NCI-H1694 treated with DMSO at 0.1 percent for 48 hours (cell line): ENCODE measurements at places on chromosomes 2 and 18.

DNA sequence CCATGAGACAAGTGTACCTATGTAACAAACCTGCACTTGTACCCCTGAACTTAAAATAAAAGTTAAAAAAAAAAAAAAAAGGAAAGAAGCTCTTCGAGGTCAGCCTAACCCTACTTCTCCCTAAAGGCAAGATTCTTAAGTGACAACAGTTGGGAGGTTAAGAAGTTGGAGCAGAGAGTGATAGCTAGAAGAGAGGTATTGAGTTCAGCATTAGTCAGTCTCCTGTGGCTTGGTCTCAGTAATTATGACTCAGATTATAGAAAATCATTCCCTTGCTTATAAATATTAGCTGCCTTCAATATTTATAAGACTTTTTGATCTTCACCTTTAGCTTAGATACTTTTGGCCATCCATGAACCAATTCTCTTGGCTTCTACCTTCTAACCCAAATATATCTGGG, 926.8 kb upstream of the SLC39A10 start:
- no peak for DNase-seq

GRCh38 chr2:81976998-81977397, 1672.4 kb upstream of the LRRTM1 start:
- DNase-seq, result no peak

- no peak for DNase-seq
These were observed 26.9 kb upstream of the ASAP2 start for GRCh38 chr2:9179572-9180201.

DNA sequence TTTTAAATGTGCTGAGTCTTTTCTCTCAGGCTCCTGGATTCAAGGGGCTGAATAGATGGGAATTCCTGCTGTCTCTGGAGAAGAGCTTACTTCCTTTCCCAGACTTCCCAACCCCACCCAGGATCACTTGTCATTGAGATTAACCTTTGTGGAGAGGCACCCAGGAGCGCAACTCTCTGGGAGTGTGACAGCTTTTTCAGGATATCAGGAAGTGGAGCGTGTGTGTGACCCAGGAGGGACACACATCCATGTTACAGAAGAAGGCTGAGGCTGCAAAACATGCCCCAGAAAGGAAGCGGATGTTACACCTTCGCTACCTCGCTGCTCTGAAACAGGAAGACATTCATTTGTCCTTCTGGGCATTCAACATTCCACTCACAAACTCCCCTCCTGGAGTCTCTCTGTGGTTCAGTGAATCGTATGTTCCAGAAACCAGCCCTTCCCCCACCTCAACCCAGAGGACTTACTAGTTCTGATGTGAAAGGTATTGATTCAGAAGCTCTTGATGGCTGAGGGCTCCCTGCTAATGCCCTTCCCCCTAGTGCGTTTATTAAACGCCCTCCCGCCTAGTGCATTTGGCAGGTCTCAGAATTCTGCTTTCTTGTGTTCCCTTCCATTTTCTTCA, 523.9 kb downstream of the TNS1 start:
- DNase-seq, result no peak

GRCh38 chr18:23406271-23406787, 46.8 kb upstream of the RIOK3 start:
- DNase-seq, result no peak

DNA sequence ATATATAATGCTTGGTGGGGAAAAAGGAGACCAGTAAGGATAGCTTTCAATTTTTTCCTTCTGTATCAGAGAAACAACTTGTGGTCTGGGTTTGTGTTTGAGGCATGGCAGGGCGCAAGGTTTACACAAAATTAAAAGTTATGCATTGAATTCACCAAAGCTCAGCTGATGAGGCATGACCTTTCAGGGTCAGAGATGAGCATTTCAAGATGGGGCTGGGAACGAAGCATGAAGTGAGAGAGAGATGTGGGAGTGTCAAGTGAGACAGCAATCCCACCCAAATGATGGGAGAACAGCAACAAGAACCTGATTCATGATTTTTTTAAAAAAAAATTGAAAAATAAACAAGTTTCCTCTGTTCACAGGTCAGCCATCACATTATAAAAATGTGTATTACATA, 4.9 kb downstream of the GPR55 start:
- no peak for DNase-seq

DNA sequence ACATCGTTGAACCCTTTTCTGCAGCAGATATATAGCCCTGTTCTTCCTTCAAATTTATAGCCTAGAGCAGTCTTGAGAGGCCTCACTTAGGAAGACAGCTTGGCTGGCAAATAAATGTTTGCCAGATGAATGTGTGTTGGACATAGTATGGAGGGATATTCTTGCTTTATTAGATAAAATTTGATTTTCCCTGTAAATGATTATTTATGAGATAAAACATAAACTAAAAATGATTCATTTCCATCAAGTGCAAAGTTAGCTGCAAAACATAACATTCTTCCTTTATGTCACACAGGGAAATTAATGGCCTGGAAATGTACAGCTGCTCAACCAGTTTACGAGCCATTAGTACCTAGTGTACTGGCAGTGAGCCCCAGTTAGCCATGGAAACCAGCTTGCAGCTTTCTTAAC, 82.5 kb downstream of the LIMS1 start:
- peak; percentile 98 for DNase-seq

GRCh38 chr2:234254783-234255521, 204.4 kb downstream of the SPP2 start:
- no peak for DNase-seq

- peak; percentile 7 for DNase-seq
These were observed 377.4 kb downstream of the RPRM start for GRCh38 chr2:153101187-153101586.

DNA sequence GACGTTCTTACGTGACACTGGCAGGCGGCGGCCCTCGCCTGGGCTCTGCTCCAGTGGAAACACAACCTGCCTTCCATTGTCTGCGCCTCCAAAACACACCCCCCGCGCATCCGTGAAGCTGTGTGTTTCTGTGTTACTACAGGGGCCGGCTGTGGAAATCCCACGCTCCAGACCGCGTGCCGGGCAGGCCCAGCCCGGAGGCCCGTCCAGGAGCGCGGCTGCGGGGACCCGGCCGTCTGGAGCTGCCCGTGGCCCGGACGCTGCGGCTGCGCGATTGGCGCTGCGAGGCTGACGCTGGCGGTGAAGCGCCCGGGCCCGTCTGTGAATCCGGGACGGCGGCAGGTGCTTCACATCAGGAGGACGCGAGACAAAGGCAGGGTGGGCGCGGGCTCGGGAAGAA, 670.3 kb upstream of the SALL3 start:
- DNase-seq, result no peak

DNA sequence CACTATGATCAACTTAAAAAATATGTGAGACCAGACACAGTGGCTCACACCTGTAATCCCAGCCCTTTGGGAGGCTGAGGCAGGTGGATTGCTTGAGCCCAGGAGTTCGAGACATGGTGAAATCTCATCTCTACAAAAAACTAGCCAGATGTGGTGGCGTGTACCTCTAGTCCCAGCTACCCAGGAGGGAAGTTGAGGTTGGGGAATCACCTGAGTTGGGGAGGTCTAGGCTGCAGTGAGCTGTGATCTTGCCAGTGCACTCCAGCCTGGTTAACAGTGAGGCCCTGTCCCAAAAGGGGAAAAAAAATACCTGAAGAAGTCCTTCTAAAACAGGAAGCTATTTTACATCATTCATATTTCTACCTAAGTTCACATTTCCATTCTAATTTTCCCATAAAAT, 144.0 kb downstream of the EML6 start:
- no peak for DNase-seq

DNA sequence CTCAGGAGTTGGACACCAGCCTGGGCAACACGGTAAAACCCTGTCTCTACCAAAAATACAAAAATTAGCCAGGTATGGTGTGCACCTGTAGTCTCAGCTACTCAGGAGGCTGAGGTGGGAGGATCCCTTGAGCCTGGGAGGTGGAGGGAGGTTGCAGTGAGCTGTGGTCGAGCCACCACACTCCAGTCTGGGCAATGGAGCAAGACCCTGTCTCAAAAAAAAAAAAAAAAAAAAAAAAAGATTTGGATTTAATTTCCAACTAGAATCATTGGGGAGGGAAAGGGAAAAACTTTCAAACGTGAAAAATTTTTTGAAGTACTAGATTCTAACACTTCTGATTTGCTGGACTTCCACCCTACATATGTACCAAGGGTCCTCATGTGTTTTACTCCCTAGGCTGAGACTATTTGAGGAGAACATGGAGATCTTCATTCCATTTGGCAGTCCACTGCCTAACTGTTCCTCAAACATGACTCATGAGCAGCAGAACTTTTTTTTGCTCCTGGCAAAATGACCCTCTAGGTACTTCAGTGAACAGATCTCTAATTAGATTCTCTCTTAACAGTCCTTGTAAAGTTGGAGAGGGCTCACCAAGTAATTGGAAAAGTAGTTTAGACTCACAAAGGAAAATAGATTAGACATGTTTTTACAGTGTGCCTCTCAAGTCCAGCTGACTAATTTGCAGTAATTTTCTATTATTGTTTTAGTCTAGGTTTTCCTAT, 267.6 kb downstream of the METTL4 start:
- no peak for DNase-seq

- DNase-seq, result no peak
These were observed 189.9 kb upstream of the ATP5MC3 start for GRCh38 chr2:175371378-175371777.

DNA sequence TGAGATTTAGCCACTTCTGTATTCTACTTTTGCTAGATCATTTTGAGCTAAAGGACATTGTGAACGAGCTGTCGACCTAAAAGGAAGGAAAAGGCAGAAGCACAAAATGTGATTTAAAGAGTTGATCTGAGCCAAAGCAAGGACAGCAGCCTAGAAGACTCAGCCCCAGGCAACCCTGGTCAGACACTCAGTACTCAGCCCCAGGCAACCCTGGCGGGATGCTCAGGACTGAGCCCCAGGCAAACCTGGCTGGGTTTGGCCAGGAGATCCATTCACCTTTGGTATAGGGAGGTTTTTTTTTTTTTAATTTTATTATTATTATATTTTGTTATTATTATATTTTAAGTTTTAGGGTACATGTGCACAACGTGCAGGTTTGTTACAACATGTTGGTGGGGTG, 34.3 kb upstream of the PXDN start:
- DNase-seq, result no peak
